ENCODE measurements at places on chromosomes 3 and 15. TPM values are rescaled to one million over a fixed set of nuclear protein-coding genes. Genes with fewer than 3 reads are reported as not detected.

DNA sequence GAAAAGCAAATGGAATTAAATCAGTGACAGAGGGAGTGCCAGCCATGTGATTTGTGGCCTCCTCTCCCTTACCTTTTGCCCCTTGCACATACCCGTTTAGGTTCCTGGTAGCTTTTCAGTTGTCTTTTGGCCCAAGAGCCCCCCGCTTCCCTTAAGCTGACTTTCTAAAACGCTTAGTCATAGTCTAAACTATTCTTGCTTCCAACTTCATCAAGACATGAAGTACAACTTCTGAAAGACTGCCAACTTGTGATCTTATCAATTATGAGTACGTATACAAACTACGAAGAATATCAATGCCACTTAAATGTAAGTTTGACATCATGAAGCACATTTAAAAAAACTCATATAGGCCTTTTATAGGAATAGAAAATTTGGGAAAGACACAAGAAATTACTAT, 61.9 kb downstream of the EIF3J start:
- DNase-seq = no peak

- peak; percentile 67 for DNase-seq
Observed at GRCh38 chr15:92324101-92324963, 69.3 kb upstream of the ST8SIA2 start.

DNA sequence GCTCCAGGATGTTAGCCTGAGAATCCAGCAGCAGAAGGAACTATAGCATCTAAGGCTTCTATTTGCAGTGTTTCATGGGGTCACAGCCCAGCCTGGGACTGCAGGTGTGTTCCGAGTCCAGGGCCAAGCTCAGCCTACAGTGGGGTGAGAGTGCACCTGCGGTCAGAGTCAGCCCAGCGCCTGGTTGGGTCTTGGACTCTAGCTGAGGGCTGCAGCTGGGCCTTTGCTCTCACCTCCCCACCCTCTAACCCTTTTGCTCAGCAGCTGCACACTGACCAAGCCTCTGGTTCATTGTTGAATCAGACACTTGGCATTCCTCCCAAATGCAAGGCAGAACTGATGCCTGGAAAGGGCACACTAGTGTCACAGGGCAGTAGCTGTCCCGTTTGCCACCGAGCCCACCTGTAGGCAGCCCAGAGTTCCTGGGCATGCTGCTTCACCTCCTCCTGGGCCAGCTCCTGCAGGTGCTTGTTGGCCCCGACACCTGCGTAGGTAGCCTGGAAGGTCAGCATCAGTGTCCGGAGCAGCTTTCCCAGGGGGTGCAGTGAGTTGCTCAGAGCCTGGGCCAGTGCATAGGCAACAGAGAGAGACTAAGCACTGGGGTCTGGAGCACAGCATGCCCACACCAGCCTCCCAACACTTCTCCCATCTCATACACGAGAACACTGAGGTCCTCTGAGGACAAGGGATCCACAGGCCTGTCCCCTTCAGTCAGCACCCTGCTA, 17.5 kb downstream of the ALS2CL start:
- DNase-seq = no peak

- no peak for DNase-seq
Observed at GRCh38 chr3:101036213-101036618, 43.0 kb upstream of the ABI3BP start.

GRCh38 chr15:90869140-90869541, 753 bp downstream of the FURIN start:
- DNase-seq = no peak

GRCh38 chr15:35145336-35145735, 60.2 kb upstream of the NANOGP8 start:
- no peak for DNase-seq

DNA sequence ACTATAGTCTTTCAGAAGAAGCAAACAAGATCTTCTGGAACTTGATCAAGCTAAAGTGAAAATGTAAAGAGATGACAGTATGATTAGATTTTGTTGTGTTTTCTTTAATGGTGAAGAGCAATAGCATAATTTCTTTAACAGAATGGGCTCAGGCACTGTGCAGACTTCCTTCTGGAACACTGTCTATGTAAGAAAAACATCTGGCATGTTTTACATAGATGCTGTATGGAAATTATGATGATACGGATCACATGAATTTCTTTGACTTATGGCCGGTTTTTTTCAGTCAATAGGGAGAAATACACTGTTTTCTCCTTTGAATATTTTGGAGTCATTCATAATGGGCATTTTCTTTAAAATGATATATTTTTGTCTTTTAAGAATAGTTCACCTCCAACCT, 42.6 kb downstream of the PHLDB2 start:
- DNase-seq = peak; percentile 55

- DNase-seq = no peak
Observed at GRCh38 chr3:78857494-78858111, 910.2 kb downstream of the ROBO1 start.

- DNase-seq = no peak
Observed at GRCh38 chr3:16236856-16237393, 27.8 kb downstream of the DPH3 start.

The LRRC49 gene
- 6.0 TPM for polyA plus RNA-seq

The FEZF2 gene
- not detected for polyA plus RNA-seq

GRCh38 chr3:135650309-135650708, 315.2 kb upstream of the PPP2R3A start:
- DNase-seq = no peak

DNA sequence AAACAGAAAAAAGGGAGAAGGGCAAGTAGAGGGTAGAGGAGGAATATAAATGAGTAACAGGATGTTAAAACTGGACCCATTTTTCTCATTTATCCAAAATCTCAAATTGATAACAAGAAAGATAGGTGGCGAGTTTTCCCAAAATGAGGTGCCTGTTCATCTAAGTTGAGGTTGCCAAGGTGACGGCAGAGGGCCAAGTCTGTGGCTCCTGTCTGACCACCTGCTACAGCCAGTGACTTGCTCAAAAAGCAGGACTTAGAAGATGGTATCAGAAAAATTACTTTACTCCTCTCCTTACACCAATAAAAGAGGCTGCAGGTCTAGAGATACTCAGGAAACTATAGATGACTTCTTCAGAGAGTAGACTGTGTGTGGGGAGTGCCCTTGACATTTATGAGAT, 137.6 kb upstream of the ZNF385D start:
- DNase-seq = no peak

GRCh38 chr15:36878684-36879262, 221.6 kb downstream of the MEIS2 start:
- DNase-seq = no peak

DNA sequence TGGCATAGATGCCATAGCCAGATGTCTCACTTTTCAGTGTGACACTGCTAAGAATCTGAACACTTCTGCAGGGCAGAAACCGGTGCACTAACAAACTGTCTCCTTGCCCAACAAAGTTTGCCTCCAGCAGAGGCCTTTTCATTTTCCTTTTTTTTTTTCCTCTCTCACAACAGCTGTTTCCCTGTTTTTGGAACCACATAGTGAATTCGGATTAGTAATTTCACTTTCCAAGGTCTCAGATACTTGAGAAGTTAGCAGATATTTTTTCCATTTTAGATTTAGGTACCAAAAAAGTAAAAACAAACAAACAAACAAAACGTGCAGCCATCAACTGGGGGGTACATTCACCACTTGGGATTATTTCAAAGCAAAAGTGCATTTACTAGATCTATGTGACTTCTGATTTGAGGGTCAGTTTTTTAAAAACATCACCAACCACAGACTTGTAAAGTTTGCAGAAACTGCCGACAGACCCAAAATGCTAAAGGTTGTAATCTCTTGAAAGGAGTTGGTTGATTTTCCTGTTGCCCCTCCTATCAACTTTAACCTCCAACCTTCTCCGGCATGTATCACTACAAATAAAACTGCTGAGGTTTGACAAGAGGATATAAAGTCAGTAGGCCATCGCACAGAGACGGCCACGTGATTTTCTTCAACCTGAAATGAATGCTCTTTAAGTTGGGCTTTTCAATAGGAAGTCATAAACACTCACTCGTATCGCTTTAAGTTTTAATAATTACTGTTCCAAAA, 169.1 kb downstream of the CDIN1 start:
- DNase-seq = peak; percentile 5

DNA sequence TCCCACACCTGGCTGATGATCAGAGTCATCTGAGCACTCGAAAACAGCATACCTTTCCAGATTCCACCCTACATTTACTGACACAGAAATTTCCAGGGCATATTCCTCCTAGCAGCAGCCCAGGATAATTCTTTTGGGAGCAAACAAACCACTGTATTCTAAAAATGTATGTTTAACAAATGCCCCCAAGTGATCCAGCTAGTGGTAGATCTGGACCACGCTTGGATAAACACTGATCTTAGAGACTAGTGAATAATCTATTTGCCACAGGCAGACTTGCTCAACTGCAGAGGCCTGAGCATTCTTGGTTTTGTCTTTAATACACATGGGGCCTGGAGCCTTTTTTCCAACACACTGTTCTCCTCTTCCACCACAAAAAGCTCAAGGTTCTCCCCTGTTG, 89.6 kb downstream of the TM4SF4 start:
- no peak for DNase-seq

DNA sequence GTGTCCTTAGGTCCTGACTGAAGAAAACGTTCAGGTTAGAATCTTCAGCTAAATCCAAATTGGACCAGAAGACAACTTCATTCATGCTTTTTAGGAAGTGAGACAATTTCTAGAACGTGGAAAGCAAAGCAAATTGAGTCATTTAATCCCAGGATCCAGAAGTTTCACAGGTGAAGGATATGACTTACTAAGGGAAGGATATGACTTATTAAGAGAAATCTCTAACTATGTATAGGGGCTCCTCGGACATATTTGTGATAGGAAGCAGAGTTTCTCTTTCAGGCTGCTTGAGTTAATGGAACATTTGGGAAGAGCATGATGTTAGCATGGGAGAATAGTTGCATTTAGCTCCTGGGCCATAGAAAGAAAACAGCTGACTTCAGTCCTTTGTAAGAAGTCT, 16.1 kb upstream of the PLOD2 start:
- no peak for DNase-seq

GRCh38 chr3:71172951-71173350, 410.6 kb downstream of the FOXP1 start:
- DNase-seq = no peak

- DNase-seq = no peak
Observed at GRCh38 chr3:133996251-133996661, 33.5 kb downstream of the SLCO2A1 start.

GRCh38 chr3:110139048-110139447, 801.7 kb upstream of the DPPA4 start:
- DNase-seq = no peak

DNA sequence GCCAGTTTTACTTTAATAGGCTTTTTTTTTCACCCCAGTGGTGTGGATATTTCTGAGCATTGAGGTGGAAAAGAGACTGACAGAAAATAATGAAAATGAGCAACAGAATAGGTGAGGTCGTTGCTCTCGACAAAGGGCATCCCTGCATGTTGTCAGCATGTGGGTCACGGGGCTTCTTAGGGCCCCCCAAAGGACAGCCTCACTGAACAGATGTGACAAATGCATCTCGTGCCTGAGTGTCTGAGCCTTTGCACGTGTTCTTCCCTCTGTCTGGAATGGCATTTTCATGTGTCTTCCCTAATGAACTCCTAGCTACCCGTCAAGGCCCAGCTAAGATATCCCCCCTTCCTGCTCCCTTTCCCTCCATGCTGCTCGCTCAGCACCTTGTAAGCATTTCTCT, 31.8 kb downstream of the FAH start:
- no peak for DNase-seq
